ENCODE measurements at places on chromosomes 2 and 18.

GRCh38 chr2:174059178-174059883 is 94.2 kb upstream of the SP3 start:
- DNase-seq, result no peak

DNA sequence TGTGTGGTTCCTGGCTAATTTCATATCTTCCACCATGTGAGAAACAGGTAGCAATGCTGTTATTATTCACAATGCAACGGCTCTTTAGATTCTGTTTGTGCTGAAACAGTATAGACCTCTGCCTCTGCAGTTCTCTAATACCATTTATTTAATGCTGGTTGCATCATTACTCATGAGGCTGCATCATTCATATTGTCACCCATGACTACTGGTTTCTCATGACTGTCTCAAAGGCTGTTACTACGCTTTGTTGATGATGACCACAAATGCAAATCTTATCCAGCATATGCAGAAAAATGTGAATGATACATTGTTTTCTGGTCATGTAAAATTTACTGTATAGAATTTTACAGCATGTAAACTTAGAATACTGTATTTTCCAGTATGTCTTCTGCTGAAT is 22.5 kb downstream of the CAVIN2 start:
- DNase-seq, result no peak

- no peak for DNase-seq
Observed at GRCh38 chr2:240526521-240526920, 31.3 kb downstream of the ANKMY1 start.

- no peak for DNase-seq
Observed at GRCh38 chr2:224395620-224396390, 6.1 kb downstream of the FAM124B start.

GRCh38 chr2:71453404-71454220 is at the start of gene DYSF:
Gene DYSF, plus strand, starts transcription at chr2:71453561.
- DNase-seq, result no peak

- DNase-seq, result no peak
Observed at GRCh38 chr18:7830468-7830867, 263.4 kb downstream of the PTPRM start.

All from activated T-helper 1 cell treated with anti-CD3 and anti-CD28 coated beads, Interleukin-2, amount 50 U/mL, for 16 hours (primary cell).